Activated CD4-positive, CD25-positive, alpha-beta regulatory T cell (primary cell): ENCODE measurements at places on chromosomes 11 and 22.

DNA sequence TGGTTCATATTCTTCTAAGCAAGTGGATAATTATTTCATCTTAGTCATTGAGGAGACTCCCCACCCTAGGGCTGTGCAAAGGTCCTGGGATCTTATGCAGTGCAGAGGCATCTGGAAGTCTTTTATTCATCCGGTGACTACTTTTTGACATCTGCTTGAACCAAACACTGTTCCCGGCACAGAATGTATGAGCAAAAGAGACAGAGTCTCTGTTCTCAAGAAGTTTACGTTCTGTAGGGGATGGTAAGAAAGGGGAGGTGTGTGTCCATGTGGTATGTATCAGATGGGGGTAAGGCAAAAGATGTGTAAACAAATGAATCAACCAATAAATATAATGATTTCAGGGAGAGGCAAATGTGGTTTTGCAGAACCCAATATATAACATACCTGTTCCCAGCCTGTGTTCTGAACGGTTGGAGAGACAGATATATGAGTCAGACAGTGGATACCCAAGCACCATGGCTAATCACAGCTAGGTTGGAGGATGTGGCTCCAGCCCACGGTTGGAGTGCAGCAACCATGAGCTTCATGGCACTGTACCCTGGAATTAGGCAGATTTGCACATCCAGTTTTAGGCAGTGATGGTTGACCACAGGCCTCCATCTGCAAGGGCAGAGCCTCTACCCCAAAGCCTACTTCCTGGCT lies 75.1 kb upstream of the CADM1 start:
- no peak for DNase-seq

DNA sequence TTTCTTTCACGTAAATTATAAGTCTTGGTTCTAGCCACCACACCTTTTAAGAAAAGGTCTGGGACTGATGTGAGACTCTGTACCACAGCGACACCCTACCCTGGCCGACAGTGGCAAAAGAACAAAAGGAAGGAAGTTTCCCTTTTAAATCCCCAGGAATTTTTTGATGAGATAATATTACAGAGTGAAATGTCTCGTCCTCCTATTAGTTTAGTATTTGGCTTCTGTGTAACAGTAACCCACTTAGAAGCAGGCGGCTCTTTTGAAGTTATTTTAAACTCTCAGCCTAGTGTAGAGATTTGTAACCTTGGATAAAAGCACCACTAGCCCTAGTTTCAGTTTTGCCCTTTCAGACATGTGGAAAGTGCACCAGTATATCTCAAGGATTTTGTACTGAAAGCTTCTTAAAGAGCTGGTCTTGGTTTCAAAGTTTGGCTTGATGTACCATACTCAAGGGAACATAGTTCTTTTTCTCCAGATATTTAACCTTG lies 84.1 kb downstream of the C22orf31 start:
- DNase-seq: no peak

GRCh38 chr22:42697542-42698013 lies 23.1 kb downstream of the A4GALT start:
- DNase-seq: no peak

DNA sequence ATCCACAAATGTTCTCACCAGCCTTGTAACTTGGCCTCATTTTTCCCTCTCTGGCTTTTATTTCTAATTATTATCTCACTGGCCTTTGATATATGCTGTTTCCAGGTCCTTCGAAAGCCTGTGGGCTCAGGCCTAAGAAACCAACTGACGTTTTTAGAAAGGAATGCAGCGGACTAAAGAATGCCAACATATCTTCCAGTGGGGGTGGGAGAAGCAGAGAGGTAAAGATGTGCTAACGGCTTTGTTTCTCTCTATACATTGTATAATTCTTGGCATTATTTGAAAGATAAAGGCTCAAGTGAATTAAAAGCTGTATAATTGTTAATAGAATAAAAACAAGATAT lies 28.2 kb downstream of the OR6Q1 start:
- DNase-seq: no peak

DNA sequence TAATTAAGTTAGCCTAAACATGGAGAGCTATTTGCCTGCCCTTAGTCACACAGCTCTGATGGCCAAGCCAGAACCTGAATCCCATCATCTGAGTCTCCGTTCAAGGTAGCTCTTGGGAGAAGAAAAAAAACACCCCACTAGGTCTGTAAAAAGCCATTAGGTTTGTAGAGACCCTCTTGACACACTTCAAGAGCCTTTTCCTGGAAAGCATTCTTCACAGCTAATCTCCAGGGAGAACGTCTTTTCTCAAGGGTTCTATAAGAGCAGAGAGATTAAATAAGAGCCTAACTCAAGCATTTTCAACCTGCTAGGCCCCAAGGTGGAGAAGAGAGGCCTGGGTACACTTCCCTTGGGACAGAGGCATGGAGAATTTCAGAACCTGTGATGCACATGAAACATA lies 61.6 kb upstream of the NAV2 start:
- DNase-seq: no peak

DNA sequence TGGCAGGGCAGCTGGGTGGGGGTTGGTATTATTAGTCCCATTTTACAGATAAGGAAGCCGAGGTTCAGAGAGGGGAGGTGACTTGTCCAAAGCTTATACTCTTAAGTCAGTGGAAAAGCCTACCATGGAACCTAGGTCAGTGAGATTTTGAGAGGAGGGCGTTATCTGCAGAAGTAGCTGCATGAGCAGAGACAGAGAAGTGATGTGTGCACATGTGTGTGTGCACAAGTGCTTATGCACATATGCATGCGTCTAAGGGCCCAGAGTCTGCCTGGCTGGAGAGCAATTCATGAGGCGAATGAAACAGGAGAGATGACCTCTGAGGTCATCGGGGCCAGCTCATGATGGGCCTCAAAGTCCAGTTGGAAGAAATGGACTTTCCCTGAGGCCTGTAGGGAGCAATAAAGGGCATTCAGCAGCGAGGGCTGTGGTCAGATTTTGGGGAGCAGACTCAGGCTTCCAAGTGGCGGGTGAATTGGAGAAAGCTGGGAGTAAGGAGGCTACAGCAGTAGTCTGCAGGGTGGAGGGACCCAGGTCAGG lies 8.2 kb downstream of the PLEKHB1 start:
- DNase-seq: no peak

GRCh38 chr22:28882545-28882877 lies 861 bp upstream of the ZNRF3 start:
- no peak for DNase-seq

DNA sequence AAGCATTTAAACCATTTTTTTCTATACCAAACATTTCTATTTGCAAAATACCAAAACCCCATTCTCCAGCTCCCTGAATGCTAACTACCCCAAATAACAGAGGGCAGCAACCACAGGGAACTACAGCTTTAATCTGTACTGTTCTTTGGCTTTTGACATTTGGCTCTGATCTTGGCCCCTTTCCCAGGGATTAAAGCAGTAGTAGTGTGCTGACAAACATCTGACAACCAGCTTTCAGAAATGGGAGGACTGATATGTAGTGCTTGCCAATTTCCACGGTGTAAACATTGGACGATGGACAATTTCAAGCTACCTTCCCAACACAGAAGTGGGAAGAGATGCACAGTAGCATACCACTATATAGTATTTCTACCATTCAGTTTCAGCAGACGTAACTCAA lies 88.4 kb upstream of the TEAD1 start:
- no peak for DNase-seq

- DNase-seq: no peak
Observed at GRCh38 chr11:67484847-67485311, 2.1 kb downstream of the AIP start.

DNA sequence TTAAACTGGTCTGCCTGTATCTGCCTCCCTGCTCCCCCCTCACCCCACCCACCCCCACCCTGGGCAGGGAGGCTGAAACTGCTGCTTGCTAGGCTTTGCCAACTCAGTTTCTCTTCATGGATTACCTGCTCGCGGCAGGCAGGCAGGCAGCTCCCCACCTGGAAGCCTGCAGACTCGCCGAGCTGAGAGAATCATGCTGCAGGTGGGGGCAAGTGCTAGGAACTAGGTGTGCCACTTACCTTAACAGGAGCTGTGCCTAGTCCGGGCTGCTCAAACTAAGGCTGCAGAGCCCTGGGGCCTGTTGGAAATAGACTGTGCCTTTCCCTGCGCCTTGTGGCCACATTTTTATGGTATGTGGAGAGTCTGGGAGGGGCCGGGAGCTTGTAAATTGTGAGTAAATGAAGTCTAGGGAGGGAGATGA lies 30.3 kb downstream of the MARK2 start:
- no peak for DNase-seq

GRCh38 chr11:16080688-16081381 lies 275.5 kb downstream of the SOX6 start:
- DNase-seq: no peak

DNA sequence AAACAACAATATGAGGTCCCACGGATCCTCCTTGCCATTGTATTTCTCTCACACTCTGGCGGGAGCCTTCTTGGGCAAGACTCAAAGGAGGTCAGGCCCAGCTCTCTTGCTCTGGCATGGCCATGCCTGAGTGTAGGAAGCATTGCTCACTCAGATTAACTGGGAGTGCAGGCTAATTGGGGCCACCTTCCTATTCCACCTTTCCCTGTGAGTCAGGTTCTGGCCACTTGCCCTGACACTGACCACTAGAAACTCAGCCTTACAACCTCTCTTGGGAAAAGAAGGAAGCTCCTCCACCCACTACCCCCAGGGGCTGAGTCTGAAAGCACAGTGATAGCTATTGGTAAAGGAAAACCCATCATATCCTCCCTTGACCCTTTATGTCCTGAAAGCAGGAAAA lies 121.8 kb upstream of the NTM start:
- no peak for DNase-seq

DNA sequence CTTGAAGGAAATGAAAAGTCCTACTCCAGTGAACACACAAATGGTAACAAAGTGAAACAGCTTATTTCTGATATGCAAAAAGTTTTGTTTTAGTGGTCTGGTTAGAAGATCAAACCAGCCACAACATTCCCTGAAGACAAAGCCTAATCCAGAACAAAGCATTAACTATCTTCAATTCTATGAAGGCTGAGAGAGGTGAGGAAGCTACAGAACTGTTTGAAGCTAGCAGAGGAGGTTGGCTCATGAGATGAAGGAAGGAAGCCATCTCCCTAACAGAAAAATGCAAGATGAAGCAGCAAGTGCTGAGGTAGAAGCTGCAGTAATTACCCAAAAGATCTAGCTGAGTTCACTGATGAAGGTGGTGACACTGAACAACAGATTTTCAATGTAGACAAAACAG lies 168.4 kb downstream of the IGLL1 start:
- no peak for DNase-seq

GRCh38 chr11:37248145-37248544 lies 650.1 kb upstream of the RAG2 start:
- DNase-seq: no peak

- DNase-seq: no peak
Observed at GRCh38 chr11:125784678-125785077, 3.2 kb upstream of the PATE3 start.

GRCh38 chr11:8593935-8594909 lies at the start of gene STK33:
Gene STK33 (minus strand): TSS chr11:8594228. CDS start chr11:8474905, 119,323 bp downstream.
- DNase-seq: no peak

DNA sequence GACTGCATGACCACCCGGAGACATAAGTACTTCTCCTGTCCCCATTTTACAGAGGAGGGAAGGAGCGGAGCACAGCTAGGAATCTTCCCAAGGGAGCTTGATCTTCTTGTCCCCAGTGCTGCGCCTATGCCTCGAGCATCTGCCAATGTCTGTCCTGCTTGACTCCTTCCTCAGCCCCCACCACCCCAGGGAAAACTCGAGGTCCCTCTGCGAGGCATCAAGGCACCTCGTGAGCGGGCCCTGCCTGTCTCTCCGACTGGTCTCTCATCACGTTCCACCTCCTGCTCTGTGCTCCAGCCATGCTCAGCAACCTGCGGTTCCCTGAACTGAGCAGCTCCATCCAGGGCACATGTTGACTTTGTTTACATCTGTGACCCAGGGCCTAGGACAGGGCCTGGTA lies 2.5 kb downstream of the NCF4 start:
- DNase-seq: no peak

DNA sequence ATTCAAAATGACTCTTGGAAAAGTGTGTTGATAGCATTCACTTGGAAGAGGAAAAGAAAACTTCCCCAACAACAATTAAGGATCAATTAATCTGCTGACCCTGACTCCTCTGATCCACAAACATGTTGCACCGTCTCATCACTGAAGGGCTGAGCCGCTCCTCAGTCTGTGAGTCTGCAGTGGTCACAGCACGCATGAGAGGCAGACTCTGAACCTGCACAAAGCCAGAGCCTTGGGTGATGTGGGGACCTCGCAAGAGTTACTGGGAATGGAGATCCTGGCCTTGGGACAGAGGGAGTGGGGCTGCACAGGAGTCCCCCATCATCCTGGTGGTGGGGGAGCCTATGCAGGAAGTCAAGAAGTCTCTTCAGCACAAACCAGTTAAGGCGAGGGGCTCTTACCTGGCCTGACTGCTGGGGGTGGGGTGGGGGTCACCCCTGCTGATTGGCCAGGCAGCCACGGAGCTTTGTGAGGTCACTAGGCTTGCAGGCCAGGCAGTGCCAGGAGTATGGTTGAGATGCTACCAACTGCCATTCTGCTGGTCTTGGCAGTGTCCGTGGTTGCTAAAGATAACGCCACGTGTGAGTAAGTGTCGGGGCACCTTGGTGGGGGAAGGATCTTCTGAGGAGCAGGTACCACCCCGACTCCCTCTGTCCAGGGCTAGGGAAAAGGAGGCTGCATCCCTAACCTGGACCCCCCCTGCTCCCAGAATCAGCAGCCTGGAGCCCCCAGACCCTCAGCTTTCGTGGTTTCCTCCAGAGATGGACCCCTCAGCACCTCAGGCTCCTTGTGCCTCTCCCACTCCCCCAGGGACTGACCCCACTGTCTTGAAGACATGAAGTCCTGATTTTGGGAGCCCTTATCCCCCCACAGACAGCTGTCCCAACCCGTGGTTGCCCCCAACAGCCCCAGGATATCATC lies at the start of gene ACR:
Gene ACR (plus strand): TSS at position 477 of the 921 bp plus-strand sequence. CDS start 32 bp downstream, at position 509.
- DNase-seq: no peak

DNA sequence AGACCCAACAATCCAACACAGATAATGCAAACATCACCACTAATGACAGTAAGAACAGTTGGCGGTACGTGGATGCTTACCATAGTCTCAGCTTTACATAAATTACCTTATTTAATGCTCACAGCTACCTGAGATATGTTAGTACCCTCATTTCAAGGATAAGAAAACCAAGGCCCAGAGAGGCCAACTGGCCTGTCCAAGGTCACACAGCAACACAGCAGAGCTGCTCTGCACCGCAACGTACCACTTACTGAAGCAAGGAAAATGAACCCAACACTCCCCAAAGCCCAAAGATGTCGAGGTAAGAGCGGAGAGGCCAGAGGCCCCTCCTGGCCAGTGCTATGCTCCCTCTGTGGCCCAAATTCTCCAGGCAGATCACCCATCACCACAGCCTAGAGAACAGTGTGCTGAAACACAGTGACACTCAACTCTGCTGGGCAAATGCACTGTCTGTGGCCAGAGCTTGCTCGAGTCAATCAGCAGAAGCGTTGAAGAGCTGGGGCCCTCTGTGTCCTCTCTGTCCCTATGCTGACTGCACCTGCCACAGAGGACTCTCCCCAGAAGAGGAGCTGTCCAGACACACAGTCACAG lies 14.0 kb downstream of the SHANK2 start:
- DNase-seq: no peak

DNA sequence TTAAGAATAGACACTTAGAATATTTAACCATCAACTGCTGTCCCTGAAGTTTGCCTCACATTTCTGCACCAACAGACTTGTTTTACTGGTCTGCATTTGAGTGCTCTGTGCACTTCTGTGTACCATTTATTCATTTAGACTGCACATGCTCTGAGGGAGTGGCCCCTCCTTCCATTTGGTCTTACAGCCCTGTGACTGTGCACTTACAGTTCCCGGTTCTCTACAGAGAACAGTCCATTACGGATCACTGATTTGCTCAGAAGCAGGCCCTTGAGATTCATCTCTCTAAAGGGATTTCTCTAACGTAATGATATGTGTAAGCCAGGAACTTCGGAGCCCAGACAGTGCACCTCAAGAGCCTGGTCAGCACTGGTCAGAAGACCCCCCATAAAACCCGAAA lies 247.3 kb upstream of the BLID start:
- DNase-seq: no peak
